ENCODE measurements at places on chromosomes 12 and 14.

GRCh38 chr14:29348504-29348903, 579.1 kb downstream of the PRKD1 start:
- no peak for DNase-seq

DNA sequence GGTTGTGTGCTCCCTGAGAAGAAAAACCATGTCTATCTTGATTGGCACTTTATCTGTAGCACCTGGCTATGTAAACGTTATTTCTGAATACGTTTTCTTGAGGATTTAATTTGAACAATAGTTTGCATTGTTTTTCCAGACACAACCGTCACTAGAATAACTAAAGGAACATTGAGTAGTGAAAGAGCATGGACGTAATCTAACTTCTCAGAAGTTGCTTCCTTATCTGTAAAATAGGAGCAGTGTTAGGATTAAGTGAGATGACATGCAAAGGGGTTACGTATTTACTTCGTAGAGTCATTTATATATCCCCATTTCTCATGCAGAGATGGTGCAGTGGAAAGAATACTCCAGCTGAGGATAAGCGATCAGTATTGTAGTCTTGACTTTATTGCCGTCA, 8.1 kb downstream of the AEBP2 start:
- no peak for DNase-seq

- peak; percentile 10 for DNase-seq
Observed at GRCh38 chr12:121712190-121712460, 427 bp upstream of the TMEM120B start.

DNA sequence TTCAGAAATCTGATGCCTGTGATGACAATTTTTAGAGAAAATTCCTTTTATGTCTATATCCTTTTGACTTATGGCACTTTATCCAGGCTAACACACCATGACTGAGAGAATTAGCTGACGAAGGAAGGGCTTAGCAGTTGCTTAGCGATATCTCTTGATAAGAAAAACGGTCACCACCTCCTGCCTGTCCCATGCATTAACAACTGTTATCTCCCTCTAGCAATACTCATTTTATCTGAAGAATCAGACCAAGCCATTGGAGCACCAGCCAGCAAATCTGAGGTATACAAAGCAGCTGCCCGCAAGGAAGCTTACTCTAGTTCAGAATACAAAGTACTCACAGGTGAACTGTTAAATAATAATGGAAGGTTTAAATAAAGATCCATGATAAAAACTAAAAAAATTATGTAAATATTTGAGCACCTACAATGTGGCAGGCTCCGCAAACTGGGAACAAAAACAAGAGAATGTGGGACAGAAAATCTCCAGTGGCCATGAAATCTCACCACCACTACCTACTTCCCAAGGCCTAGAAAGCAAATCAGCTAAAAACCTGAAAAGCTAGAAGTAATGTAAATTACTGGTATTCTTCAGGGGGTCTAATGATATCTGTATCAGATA, 24.3 kb downstream of the PPM1H start:
- DNase-seq = no peak

DNA sequence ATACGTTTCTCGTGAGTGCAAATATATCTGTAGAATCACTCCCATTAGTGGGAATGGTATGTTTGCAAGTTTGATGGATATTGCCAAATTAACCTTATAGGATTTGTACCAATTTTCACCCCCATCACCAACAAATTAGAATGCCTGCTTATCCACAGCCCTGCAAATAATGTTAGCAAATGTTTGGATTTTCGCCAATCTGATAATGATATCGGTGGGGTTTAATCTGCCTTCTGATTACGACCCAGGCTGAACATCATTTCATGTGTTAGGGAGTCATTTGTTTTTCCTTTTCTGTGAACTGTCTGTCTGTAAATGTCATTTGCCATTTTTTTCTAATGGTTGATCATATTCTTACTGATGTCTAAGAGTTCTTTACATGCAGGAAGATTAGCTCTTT, 4.1 kb upstream of the DAZAP2 start:
- no peak for DNase-seq

DNA sequence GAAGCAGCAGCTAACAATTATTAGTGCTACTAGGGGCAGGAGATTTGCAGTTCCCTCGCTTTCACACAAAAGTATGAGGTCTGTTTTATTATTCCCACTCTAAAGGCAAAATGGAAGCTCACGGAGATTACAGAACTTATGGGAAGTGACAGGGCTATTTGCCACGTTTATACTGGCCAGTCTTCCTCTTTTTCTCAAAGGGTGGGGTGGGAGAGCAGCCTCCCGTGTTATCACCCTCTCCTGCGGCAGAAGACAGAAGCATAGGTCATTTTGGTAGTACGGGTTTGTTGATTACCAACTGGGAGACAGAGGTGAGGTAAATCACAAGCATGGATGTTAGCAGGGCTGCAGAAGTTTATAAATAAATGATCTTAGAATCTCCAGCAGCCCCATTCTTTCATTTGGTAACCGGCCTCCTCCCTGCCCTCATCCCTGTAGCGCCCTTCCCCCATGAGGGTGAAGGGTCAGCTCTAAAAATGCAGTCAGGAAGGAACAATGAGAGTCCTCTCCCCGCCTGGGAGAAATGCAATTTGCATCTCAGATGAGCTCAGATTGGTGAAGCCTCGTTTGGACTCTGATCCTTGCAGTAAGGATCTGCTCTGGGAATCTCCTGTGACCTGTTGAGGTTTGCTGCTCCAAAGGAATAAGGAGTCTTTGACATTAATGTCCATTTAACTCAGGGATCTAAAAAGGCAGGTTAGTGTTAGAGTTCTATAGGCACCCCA, 44.7 kb upstream of the SINHCAF start:
- DNase-seq = no peak

DNA sequence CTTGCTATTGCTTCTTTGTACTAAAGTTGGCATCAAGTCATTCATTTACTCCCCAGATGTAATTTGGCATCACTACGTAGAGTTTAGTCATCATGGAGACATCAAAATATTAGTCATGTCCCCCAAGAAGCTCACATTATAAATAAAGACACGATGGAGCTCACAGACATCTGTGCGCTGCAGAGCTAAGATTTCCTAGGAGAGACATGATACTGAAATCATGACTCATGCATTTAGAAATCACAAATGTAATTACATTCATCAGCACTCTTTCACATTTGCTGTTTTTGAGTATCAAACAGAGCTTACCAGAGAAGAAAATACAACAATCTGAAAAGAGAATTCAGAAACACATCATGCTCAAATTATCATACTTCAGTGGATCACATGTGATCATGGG, 169.8 kb downstream of the LRIG3 start:
- no peak for DNase-seq

DNA sequence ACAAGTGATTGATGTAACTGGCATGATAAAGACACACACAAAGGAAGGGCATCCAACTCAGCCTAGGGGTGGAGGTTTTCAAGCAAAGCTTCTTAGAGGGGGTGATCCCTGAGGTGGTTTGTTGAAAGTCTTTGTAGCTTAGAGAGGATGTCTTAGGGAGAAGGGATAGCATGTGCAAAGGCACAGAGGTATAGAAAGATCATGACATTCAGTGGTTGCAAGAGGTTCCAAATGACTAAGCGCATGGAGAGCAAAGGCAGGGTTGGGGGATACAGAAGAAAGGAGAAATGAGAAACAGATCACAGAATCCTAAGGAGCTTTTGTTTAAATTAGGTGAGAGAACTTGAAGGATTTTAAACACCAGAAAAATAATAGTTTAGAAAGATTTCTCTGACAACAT, 5.2 kb upstream of the CCT2 start:
- no peak for DNase-seq

DNA sequence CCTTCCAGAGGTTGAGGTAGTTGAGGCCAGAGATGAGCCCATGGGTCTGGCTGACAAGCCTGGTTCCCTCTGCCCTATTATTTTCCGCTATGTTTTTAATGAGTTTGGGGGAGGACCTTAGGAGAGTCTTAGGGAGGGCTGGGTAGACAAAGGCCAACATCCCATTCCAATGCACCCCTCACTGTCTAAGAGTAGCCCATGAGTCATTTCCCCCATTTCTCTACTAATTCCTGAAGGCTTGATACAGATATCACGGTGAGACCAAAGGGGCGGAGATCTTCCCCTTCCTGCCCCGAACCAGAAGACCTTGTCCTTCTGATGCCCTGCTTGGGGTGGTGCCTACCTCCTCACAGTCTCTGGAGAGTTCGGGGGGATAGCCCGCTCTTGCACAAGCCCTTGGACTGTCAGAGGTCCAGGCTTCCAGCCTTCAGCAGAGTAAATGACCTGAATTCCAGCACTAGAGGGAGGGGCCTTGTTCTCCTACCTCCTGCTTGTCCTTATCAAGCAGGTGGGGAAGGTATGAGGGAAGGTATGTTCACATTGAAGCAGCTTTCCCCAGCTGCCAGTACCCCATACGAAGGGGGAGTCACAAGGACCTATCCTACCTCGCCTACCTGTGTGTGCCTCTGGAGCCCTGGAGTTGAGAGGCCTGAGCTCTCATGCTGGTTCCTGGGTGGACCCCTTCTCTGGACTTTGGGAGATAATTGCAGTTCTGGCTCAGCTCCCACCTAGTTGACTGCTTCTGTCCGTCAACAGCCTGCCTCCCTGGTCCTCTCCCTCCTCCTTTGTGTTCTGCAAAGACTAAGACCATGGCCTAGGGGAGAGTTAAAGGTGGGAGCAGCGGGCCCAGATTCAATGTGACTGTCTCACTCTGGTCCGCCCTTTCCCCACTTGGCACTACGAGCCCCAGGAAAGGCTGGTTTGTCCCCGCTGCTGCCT, 3.7 kb downstream of the PSMB11 start:
- DNase-seq = no peak

- peak; percentile 36 for DNase-seq
Observed at GRCh38 chr12:121579190-121579791, 1.5 kb downstream of the KDM2B start.

DNA sequence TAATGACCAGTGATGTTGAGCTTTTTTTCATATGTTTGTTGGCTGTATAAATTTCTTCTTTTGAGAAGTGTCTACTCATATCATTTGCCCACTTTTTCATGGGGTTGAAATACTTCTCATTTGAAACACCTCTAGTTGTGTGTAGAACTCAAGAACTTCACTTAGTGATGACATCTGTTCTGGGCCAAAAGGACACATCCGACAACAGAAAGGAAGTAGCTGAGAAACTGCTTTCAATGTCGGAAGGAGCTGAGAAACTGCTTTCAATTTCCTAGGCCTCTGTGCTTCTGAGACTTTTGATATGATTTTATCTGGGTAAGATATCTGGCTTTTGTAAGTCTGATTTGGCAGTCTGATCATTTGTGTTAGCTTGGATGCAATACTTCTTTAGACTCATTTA, 635.3 kb downstream of the TMTC2 start:
- DNase-seq = no peak

DNA sequence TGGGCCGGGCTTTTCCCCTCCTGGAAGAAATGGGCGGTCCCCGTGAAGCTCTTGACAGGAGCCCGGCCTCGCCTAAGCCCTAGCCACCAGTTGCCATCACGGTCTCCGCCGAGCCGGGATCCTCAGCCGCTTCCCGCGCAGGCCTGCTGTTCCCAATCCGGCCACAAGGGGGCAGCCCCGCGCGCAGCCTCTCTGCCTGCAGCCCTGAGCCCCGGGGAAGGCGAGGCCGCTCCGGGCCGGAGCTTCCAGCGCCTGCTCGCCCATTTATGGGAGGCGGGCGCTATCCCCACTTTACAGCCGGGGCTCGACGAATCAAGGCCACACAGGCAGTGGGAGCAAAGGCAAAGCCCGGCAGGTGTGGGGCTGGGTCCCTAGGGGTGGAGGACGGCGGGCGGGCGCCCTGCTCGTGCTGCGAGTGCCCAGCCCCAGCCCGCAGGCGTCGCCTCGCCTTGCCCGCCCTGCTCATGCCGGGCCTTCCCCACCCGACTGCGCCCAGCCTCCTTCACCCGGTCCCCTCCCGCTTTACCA, 61.5 kb downstream of the LGMN start:
- peak; percentile 68 for DNase-seq

- DNase-seq = peak; percentile 34
Observed at GRCh38 chr12:47302111-47302671, 222.4 kb upstream of the AMIGO2 start.

GRCh38 chr14:24013654-24014514, 25.2 kb downstream of the DHRS4L2 start:
- DNase-seq = peak; percentile 41

- no peak for DNase-seq
Observed at GRCh38 chr12:70692681-70693288, 55.6 kb upstream of the PTPRB start.

DNA sequence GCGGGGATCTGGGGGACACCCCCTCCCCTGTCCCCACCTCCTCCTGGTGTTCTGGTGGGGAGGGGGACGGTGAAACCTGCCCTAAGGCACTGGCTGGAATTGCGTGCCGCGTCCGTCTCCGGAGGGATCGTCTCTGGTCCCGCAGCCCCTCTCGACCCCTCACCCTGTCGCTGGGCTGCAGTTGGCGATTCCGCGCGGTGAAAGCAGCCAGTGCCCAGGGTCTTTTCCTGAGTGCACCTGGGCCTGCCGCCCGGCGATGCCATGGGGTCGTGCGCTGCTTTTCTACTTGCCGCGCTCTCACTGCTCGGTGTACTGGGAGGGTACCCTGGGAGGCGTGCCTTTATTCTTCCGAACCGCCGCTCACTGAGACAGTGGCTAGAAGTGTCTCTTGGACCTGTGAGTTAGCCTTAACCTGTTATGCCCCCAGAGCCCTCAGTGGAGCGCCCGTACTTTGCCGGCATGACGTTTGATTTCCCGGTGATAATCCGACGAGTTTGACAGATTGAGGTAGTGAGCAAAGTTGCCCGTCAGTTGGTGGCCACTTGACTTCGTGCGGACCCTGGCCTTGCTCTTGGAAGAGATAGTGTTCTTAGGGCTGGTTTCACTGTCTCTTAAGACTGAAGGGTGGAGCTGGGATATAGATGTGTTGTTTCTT, 788 bp downstream of the SFSWAP start:
- peak; percentile 3 for DNase-seq

- DNase-seq = no peak
Observed at GRCh38 chr12:3315201-3315661, 175.8 kb upstream of the PRMT8 start.

- DNase-seq = no peak
Observed at GRCh38 chr14:65802196-65802595, 389.7 kb downstream of the FUT8 start.

DNA sequence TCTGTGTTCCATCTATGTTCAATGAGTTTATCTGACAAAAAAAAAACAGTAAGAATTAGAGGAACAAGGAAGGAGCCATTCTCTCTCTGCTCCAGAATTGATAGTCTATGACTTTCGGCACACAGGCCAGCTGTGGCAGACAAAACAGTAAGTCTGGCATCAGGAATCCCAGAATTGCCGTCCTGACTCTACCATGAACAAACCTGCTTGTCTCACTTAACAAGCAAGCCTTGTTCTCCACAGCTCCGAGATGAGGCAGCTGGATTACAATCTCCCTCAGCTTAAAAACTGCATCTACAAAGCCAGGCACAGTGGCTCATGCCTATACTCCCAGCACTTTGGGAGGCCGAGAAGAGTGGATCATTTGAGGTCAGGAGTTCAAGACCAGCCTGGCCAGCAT, 153.6 kb upstream of the TMCC3 start:
- no peak for DNase-seq
